ENCODE measurements at places on chromosomes 2 and 18.

- no peak for DNase-seq
Observed at GRCh38 chr2:119197529-119198239, 25.9 kb upstream of the STEAP3 start.

GRCh38 chr2:57075226-57075625 is 891.4 kb downstream of the CCDC85A start:
- no peak for DNase-seq

DNA sequence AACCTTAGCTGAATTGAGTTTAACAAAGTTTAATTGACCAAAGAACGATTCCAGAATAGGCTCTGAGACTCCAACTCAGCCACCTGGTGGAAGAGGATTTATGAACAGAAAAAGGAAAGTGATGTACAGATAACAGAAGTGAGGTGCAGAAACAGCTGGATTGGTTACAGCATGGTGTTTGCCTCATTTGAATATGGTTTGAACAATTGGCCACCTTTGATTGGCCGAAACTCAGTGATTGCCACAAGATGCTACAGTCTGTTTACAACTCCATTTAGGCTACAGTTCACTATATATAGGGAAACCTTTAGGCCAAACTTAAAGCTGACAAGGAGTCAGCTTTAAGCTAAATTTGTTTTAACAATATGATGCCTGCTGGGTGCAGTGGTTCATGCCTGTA is 28.1 kb upstream of the SLC35G4 start:
- no peak for DNase-seq

GRCh38 chr2:241182126-241182525 is 6.4 kb upstream of the ANO7 start:
- DNase-seq, result no peak

DNA sequence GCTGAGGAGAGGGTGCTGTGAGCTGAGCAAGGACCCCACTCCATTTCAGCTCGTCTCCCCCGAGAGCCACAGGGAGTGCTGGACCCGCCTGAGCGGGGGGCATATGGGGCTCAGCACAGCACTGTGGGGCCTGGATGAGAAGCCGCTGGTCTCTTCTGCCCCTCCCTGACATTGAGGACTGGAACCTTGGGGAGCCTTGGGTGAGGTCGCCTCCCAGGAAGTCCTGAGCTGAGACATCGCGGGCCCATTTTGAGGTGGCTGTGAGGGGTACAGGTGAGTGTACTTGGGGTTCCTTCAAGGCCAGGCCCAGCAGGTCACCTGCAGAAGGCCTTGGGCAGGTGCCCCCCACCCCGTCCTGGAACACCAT is 3.1 kb upstream of the AQP12A start:
- DNase-seq, result no peak

GRCh38 chr2:53075760-53076159 is 691.8 kb upstream of the CHAC2 start:
- no peak for DNase-seq

- DNase-seq, result no peak
Observed at GRCh38 chr18:28692337-28692736, 515.4 kb upstream of the CDH2 start.

GRCh38 chr2:139438478-139438877 is 658.3 kb upstream of the NXPH2 start:
- DNase-seq, result no peak

GRCh38 chr2:201448701-201449100 is 2.6 kb downstream of the TRAK2 start:
- DNase-seq, result no peak

- no peak for DNase-seq
Observed at GRCh38 chr2:74290466-74291217, 52.6 kb downstream of the SLC4A5 start.

DNA sequence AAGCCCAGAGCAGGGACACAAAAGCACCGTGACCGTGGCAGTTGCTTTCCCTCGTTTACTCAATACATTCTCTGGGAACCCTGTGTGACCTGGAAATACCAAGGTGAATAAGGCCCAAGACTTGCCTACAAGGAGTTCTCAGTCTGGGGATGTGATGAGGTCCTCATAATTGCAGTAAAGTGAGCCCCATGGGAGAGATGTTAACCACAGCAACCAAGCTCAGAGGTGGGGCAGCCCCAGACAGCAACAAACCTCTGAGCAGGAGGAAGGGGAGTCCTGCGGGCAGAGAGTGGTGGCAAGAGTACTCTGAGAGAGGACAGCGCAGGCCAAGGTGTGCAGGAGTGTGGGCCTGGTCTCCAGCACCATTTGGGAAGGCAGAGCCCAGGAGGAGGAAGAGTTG is 91.6 kb downstream of the TTC32 start:
- no peak for DNase-seq

- DNase-seq, result no peak
Observed at GRCh38 chr18:46362533-46362932, 258.3 kb downstream of the HAUS1 start.

DNA sequence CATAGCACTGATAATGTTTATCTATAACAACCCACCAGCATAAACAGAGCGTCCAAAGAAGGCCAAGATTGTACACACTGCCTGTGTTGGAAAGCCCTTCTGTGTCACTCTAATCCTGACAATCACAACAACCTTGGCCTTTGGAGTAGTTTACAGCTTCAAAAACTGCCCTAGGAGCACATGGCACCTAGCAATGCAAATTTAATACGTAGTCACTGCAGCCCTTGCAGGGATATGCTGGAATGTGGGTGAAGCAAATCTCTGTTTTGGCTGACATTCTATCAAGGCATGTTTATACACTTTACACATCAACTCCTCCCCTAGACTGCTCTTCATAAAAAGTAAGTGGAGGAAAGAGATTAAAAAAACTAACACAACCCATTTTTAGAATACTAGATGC is 66.8 kb downstream of the GRB14 start:
- DNase-seq, result no peak

DNA sequence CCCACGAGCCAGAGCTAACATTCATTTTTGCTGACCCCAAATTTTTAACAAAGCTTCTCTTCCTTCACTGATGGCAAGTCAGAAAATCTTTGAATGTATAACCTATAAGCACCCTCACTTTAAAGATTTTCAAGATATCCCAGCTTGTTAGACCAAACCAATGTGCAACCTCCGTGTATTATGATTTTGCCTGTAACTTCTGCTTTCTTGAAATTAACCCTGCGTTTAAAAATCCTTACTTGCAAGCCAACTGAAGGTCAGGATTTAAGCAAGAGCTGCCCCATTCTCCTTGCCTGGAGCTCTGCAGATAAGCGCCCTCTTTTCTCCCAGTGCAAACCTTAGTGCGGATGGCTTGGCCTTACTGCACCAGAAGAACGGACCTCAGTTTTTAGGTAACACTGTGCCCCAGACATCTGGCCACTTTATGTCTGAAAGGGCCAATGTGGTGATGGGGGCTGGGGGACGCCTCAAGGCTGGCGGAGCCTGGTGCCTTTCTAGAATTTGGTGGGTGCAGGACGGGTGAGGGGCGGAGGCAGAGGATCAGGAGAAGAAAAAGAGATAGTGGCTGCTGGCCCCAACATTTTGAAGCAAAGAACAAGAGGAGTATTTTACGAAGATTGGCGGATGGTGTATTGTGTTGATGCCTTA is 805 bp upstream of the TNFRSF11A start:
- no peak for DNase-seq

DNA sequence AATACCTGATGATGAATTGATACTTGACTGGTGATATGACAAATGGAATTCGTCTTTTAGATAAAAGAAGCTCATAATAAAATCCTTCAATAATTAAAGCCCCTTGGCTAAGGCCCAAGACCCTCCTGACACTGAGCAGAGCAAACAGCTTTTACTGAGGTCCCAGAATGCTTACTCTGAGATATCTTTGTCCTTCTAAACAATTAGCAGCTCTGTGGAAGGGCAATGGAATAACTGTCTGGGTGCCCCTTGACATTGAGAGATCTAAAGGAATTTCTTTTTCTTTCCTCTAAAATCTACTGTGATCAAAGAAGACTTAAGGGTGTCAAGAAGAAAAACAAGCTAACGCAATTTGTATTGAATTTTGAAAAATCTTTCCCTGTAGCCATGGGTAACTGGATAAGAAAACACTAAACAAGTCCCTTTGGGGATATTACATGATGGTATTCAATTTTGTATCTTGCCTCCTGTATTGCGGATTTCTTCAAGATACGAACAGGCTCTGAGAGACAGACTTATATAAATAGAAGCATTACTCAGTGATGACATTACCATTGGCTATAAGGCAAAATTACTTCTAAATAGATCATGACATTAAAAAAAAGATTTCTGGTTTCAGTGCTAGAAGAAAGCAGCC is 128.8 kb downstream of the MREG start:
- DNase-seq, result no peak

GRCh38 chr18:13323186-13323585 is 104.6 kb downstream of the LDLRAD4 start:
- no peak for DNase-seq

DNA sequence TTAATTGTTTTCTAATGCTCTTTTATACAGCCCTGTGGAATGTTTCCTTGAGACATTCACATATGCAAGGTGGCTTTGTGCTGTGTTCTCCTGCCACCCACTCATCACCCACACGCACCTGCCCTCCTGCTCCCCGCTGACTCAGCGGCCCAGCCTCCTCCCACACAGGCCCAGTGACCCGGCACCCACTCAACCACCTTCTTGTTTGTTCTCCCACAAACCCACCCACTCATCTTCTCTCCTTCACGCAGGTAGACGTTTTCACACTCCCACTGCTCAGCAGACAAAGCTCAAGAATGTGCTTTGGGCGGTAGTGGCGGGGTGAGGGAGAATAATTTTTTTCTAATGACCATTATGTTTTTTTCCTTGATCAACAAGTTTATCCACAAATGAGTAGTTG is 28.6 kb upstream of the NEMP2 start:
- no peak for DNase-seq

- no peak for DNase-seq
Observed at GRCh38 chr2:61671561-61672315, 133.6 kb upstream of the XPO1 start.

- DNase-seq, result no peak
Observed at GRCh38 chr2:218041302-218042168, 27.5 kb upstream of the RUFY4 start.

DNA sequence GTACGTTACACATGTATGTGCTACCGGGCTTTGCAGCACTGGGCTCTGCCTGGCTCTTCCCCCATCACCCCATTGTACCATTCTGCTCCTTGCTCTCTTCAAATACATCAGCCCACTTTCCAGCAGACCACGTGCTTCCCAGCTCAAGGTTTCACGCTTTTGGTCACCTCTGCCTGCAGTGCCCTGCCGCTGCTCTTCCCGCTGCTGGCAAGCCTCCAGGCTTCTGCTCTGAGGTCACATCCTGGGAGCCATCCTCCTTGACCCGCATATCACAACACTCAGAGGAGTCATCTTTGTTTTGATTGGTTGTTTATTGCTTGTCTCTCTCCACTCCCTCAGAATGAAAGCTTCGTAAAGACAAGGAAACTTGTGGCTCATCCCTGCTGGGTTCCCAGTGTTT is 34.1 kb downstream of the KIF5C start:
- DNase-seq, result no peak

GRCh38 chr2:84906900-84907714 is 1.7 kb downstream of the TMSB10 start:
- DNase-seq, result peak; percentile 28

DNA sequence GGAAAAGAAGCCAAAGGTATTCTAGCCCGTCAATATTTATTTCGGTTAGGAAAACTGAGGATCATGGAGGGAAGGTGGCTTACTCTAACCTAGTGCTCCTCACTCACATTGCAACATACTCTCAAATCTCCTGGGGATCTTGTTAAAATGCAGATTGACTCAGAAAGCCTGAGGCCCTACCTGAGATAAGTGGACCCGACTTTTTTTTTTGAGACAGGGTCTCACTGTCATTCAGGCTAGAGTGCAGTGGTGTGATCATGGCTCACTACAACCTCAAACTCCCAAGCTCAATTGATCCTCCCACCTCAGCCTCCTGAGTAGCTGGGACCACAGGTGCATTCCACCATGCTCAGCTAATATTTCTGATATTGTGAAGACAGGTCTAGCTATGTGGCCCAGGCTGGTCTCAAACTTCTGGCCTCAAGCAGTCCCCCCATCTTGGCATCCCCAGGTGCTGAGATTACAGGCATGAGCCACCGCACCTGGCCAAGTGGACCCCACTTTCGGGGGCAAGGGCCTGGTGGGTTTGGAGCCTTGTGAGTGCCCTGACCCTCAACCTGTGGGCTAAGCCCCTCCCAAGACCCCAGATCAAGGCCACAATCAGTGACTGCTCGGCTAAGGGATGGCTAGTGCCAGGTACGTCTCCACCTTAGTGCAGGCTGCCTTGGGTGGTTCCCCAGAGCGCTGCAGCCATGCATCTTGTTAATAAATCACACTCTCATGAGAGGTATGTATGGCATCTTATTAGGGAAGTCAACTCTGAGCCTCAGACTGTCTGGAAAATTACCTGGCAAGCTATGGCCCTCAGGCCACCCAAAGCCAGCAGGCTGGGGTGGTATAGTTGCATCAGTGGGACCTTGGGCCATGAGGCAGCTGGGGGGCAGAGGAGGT is 1.1 kb upstream of the NEURL3 start:
- no peak for DNase-seq

DNA sequence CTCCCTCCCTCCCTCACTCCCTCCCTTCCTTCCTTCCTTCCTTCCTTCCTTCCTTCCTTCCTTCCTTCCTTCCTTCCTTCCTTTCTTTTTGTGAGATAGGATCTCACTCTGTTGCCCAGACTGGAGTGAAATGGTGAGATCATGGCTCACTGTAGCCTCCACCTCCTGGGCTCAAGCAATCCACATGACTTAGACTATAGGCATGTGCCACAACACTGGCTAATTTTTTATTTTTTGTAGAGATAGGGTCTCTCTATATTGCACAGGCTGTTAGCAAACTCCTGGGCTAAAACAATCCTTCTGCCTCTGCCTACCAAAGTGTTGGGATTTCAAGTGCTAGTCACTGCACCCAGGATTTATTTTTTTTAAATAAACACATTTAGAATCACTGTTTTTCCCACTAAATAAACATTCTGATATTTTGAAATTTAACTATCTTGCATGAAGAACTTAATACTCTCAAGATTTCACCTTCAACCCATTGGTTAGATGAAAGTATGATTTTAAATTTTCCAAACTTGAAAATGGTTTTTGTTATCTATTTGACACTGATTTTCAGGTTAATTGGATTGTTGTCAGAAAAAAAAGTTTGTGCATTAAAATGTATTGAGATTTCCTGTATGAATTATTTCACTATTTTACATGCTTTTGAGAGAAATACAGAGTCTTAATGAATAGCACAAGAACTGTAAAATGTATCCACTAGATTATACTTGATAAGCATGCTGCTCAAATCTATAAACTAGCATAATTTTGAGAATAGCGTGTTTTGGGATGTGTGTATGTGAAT is 745.1 kb downstream of the TSN start:
- no peak for DNase-seq

DNA sequence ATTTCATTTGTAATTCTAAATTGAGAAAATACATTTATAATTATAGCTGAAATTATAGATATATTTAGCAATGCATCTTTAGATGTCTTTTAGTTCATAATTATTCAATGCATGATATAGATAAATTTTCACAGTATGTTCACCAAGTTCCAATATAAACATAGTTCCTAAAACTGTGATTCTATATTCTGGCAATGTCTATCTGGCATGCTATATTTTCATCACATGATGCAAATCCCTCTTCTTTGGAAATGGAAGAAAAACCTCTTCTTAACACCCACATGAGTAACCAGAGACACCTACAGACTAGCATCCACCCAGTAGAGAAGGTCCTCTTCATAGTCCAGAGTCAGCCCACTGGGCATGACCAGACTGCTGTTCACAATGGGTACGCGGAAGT is 135.8 kb downstream of the DHRS9 start:
- no peak for DNase-seq
